Activated B cell treated with CpG ODN at 0.5 μM for 24 hours (primary cell): ENCODE measurements at places on chromosomes 16 and 17.

DNA sequence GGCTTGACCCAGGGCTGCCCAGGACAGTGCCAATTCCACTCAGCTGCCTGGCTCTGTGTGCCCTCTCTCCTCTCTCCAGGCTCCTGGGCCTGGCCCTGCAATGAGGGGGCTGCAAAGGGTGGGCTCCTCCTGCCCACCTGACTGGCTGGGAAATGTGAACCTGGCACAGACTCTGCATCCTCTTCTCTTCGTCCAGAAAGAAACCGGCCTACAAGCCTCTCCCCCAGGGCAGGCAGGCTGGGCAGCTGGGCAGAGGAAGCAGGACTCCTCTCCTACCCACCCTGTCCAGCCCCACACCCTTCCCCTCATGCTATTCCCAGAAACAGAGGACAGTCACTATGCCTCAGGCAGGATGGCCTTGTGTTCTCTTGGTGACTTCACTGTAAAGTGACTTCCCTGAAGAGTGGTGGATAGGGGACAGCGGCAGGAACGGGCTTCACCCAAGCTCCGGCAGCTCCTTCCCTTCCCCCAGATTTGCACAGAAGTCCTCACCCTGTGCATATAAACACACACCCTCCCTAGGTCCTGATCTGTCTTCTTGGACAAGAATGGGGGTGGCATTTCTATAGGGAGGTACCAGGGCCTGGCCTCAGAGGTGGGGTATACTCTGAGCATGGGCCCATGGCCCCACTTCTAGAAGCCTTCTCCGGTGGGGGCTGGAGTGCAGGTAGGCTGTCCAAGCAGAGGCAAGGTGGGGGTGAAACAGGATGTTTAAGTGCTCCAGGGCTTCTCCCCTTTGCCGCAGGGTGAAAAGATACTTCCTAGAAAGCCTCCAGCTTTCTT is 4.9 kb upstream of the STAT5A start:
- H3K27ac ChIP-seq = no peak overlapping the region
- H3K4me1 ChIP-seq = peaks cover 23% of the 10 kb centered on the region
- H3K36me3 ChIP-seq = peaks cover 4% of the 10 kb centered on the region

GRCh38 chr17:44361292-44362260 is 2.1 kb downstream of the FAM171A2 start:
- H3K4me1 ChIP-seq = peaks cover 11% of the 10 kb centered on the region
- no peaks in the 10 kb centered on the region for H3K36me3 ChIP-seq
- DNase-seq = no peak
- H3K27me3 ChIP-seq = peaks cover 12% of the 10 kb centered on the region
- H3K4me3 ChIP-seq = peak overlapping the region; percentile 24

GRCh38 chr16:85452364-85453193 is 160.5 kb upstream of the GSE1 start:
- H3K36me3 ChIP-seq = no peaks in the 10 kb centered on the region
- H3K4me1 ChIP-seq = peaks cover 21% of the 10 kb centered on the region
- peaks cover 22% of the 10 kb centered on the region for H3K27me3 ChIP-seq
- no peak for DNase-seq
- H3K4me3 ChIP-seq = no peak overlapping the region

GRCh38 chr16:2808181-2808580 is 8.9 kb upstream of the PRSS21 start:
- H3K36me3 ChIP-seq = no peaks in the 10 kb centered on the region
- no peak overlapping the region for H3K27ac ChIP-seq
- no peak for DNase-seq
- no peak overlapping the region for H3K4me3 ChIP-seq
- H3K4me1 ChIP-seq = no peaks in the 10 kb centered on the region

DNA sequence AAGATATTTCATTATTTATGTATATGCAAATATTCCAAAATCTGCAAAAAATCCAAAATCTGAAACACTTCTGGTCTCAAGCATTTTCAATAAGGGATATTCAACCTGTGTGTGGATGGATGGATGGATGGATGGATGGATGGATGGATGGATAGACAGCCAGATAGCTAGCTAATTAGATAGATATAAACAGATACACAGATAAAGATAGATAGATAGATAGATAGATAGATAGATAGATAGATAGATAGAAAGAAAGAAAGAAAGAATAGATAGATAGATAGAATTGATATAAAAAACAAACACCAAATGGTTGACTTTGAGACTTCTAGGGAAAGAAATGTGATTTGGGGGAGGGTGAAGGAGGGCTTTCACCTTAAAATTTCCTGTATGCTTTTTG is 115.1 kb upstream of the TOB1 start:
- H3K27me3 ChIP-seq = no peaks in the 10 kb centered on the region
- H3K27ac ChIP-seq = no peak overlapping the region
- no peak for DNase-seq
- H3K4me1 ChIP-seq = no peaks in the 10 kb centered on the region
- peaks cover 79% of the 10 kb centered on the region for H3K36me3 ChIP-seq

GRCh38 chr16:55576384-55576783 is 9.9 kb downstream of the CAPNS2 start:
- no peak overlapping the region for H3K4me3 ChIP-seq
- no peaks in the 10 kb centered on the region for H3K36me3 ChIP-seq
- H3K27ac ChIP-seq = no peak overlapping the region
- H3K4me1 ChIP-seq = peaks cover 3% of the 10 kb centered on the region
- peaks cover 2% of the 10 kb centered on the region for H3K27me3 ChIP-seq

GRCh38 chr16:81823111-81823510 is 44.0 kb downstream of the PLCG2 start:
- peaks cover 99% of the 10 kb centered on the region for H3K4me1 ChIP-seq
- H3K4me3 ChIP-seq = peak overlapping the region; percentile 80
- H3K36me3 ChIP-seq = peaks cover 57% of the 10 kb centered on the region
- H3K27ac ChIP-seq = peak overlapping the region; percentile 97

GRCh38 chr17:64209356-64209941 is 53.6 kb downstream of the TEX2 start:
- H3K4me3 ChIP-seq = no peak overlapping the region
- no peak overlapping the region for H3K27ac ChIP-seq
- no peaks in the 10 kb centered on the region for H3K27me3 ChIP-seq
- no peaks in the 10 kb centered on the region for H3K4me1 ChIP-seq
- DNase-seq = no peak

DNA sequence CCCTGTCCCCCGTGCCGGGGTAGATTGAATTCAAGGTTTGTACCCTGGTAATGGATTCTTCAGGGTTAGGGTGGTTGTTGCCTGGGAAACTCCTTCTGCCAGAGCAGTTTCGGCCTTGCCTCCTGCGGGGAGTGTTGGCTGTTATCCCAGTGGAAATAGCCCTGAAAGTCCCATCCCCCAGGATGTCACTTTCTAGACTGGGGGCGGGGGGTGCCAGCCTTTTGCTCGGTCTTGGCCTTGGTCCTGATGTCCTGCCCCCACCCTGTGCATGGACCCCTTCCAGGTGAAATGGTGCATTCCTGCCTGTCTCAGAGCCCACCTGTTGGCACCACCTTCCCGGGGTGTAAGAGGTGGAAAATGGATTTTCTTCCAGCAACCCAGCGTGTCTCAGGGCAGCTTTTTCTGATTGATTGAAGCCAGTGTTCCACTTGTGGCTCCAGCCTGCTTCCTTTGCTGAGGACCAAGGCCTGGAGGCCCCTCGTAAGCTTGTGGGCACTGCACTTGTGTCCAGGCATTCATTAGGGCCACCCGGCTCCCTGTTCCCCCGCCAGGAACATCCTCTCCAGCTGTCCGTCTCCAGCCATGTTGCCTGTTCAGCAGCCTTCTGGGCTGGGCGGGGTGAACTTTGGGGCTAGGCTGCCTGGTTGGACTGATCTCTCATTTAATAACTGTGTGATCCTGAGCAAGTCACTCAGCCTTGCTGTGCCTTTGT is 25.6 kb downstream of the MGAT5B start:
- no peaks in the 10 kb centered on the region for H3K4me1 ChIP-seq
- no peak overlapping the region for H3K4me3 ChIP-seq
- no peaks in the 10 kb centered on the region for H3K27me3 ChIP-seq
- DNase-seq = no peak
- H3K27ac ChIP-seq = no peak overlapping the region

DNA sequence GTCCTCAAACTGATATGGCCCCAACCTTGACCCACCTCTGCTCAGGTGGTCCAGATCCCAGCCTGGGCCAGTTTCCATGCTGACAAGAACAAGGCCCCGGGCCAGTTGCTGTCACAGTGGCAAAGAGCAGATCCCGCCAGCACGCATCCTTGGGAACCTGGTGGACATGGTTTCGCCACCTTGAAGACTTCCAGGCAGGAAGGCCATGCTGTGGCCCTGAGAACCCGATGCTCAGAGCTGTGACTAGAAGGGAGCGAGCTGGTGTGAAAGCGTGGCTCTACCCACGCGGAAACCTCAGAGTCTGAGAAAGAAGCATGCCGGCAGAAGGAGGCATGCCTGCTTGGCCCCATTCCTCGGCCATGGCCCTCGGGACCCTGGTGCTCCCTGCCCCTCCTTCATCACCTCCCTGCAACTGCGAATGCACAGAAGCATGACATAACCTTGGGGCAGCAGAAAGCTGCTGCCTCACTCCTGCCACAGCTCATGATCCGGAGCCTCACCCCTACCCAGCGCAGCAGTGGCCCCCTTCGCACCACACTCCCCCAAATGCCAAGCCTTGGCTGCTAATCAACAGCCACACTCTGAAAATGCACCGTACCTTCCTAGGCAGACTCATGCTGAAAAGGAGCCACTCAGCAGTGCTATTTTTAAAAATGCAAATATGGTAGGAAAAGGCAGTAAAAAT is 33.2 kb downstream of the UBE2O start:
- peaks cover 69% of the 10 kb centered on the region for H3K4me1 ChIP-seq
- peak overlapping the region; percentile 25 for H3K27ac ChIP-seq
- no peak for DNase-seq
- H3K36me3 ChIP-seq = peaks cover 14% of the 10 kb centered on the region
